ENCODE measurements at places on chromosomes 5 and 9. TPM values are rescaled to one million over a fixed set of nuclear protein-coding genes. Genes with fewer than 3 reads are reported as not detected.
A peak's percentile ranks its signal among the peaks of the same experiment; 100 is the strongest.

- DNase-seq = no peak
Measured at GRCh38 chr5:95280401-95281095, 4.3 kb downstream of the MCTP1 start.

GRCh38 chr9:91799113-91799744 lies 150.8 kb downstream of the ROR2 start:
- no peak for DNase-seq

- no peak for DNase-seq
Measured at GRCh38 chr9:8486095-8486494, 686.5 kb upstream of the DMAC1 start.

- no peak for DNase-seq
Measured at GRCh38 chr9:81592887-81593266, 96.5 kb downstream of the TLE1 start.

DNA sequence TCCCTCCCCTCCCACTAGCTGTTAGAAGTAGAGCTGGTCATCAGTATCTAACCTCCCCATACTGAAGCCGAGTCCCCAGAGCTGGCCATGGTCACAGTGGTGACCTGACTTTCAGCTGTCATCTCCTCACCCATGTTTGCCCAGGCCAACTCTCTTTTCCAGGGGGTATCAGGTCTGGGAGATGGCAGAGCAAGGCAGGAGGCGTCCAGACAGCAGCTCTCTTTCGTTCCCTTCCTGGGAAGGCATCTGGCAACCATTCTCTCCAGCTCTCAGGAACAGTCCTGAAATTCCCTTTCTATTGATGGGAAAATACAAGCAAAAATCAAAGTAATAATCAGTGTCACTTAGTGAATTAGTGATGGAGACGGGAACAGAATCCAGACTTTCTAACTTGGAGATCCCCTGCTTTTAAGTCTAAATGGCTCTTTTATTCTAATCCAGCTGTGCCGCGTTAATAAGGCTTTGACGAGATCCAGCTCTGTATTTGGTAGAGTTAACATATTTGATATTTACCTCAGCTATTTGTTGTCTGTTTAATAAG lies 21.3 kb upstream of the AOPEP start:
- DNase-seq = no peak

- DNase-seq = no peak
Measured at GRCh38 chr9:131324736-131325679, 35.5 kb downstream of the PLPP7 start.

The CD14 gene
- polyA plus RNA-seq = 8.4 TPM

DNA sequence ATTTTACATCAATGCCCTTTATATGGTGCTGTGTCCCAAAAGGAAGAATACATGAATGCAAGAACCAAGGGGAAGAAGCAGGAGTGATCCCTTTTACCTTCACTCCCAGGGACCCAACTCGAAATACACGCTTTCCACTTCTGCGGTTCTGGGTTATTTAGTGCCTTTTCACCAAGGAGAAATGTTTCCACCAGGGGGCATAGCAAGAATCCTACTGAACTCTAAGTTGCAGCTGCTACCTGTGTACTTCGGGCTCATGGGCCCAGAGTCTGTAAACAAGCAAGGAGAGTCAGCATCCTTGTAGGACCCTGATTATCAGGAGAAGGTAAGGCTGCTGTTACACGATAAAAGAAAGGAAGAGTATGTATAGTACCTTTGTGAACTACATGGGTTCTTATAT lies 45.7 kb downstream of the DPYSL3 start:
- no peak for DNase-seq

DNA sequence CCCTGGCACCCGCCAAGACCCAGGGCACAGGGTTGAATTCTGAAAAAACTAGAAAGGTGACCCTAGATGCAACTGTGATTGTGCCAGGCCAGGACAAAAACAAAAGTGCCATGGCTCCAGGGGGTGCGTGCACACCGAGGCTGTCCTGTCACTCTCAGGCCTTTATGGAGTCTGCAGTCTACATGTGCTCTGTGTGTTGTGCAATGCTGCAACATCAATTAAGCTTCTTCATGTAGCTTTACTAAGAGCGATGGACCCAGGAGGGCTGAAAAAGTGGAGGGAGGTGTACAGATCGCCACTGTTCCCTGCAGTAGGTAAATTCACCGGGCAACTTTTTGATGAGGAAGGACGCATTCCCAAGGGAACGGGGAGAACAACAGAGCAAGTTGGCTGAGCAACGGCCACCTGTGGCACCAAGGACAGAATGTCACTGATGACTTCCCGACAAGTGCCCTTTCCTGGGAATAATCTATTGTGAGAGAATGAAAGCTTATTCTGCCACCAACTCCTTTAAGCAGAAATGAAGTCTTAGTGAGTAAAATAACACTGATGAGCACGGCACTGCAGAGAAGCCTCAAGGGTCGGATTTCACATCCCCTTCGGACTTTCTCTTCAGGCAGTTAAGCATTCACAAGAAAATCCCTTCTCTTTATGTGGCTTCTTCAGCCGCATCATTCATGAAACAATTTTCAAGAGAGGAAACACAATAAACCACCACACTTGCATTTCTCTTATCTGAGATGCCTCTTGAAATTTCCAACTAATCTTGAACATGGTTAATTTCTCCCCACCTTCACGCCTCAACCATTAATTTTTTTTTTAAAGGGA lies 149.6 kb downstream of the DROSHA start:
- DNase-seq = peak; percentile 28

GRCh38 chr5:10250806-10251276 lies 761 bp downstream of the CCT5 start:
- no peak for DNase-seq

- no peak for DNase-seq
Measured at GRCh38 chr9:76333388-76333787, 60.8 kb downstream of the RFK start.

The OBP2A gene
- polyA plus RNA-seq = 0.59 TPM

The HSPA9 gene
- polyA plus RNA-seq = 333 TPM

- no peak for DNase-seq
Measured at GRCh38 chr9:90906316-90907055, 104.9 kb downstream of the SYK start.

The VLDLR gene
- polyA plus RNA-seq = 29.9 TPM

The RNF224 gene
- polyA plus RNA-seq = 15.2 TPM
